ENCODE measurements at places on chromosomes 13 and 19.

DNA sequence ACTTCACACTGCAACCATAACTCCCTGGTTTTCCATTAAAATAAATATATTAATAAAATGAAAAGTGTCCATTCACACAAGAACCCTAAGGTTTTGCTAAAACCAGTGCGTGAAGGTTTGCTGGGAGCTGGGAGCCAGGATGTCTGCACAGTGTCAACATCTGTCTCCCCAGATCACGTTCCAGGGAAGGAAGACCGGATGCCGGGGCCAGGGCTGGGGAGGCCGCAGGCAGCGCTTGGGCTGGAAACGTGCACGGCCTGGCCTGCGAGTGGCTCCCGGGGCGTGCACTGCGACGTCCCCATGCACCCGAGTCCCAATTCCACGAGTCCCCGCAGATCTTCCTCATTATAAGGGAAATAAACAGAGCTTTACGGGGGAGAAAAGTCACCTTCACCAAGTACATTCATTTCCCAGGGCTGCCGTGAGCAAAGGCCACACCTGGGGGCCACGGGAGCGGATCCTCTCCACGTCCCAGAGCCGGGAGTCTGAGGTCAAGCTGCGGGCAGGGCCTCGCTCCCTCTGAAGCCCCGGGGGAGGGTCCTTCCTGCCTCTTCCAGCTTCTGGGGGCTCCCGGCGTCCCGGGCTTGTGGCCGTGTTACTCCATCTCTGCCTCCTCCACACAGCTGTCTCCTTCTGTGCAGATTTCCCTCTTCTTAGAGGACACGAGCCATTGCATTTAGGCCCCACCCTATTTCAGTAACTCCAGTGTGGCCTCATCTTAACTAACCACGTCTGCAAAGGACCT lies 12.8 kb downstream of the SHC2 start:
- DNase-seq = no peak

GRCh38 chr13:64130171-64130570 lies 2714.5 kb upstream of the PCDH20 start:
- DNase-seq = no peak

DNA sequence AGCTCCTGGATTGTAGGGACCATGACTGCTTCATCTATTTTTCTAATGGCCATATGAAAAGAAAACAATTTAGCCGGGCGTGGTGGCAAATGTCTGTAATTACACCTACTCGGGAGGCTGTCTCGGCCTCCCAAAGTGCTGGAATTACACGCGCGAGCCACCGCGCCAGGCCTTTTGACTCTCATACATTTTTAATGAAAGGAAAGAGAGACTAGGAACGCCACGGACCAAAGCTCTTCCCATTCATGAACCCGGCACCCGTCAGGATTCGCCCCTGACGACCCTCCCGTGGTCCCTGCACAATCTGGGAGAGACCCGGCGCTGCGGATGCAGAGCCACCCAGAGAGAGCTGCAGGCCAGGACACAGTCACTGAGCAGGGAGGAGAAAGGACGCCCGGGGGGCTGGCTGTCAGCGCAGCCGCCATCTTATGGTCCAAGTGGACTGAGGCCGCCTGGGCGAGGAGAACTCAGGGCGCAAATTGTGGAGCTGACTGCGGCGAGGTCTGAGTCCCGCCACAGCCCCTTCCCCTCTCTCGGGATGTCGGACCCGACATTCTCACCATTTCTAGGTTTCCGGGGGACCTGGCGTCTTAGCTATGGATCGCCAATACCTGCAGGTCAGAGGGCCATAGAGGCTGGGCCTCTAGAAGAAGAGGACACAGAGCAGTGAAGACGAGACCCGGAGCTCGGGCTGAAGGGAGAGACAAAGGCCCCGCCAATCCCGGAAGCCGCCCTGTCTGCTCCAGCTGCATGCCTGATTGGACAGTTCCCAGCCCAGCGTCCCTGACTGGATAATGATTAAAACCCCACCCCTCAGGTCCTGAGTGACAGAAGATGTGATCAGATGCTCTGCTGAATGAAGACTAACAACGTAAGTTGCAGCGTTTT lies at the start of gene ZNF681:
Gene ZNF681 (minus strand): TSS at position 705 of the 888 bp plus-strand sequence. CDS start 142 bp downstream, at position 563.
- DNase-seq = peak; percentile 11

GRCh38 chr19:31270897-31271296 lies 78.3 kb downstream of the TSHZ3 start:
- no peak for DNase-seq

GRCh38 chr19:2345076-2345475 lies 15.0 kb upstream of the TMPRSS9 start:
- no peak for DNase-seq

GRCh38 chr13:79662882-79663281 lies 181.9 kb downstream of the NDFIP2 start:
- no peak for DNase-seq

GRCh38 chr19:41305927-41306793 lies 3.8 kb upstream of the CCDC97 start:
- no peak for DNase-seq

DNA sequence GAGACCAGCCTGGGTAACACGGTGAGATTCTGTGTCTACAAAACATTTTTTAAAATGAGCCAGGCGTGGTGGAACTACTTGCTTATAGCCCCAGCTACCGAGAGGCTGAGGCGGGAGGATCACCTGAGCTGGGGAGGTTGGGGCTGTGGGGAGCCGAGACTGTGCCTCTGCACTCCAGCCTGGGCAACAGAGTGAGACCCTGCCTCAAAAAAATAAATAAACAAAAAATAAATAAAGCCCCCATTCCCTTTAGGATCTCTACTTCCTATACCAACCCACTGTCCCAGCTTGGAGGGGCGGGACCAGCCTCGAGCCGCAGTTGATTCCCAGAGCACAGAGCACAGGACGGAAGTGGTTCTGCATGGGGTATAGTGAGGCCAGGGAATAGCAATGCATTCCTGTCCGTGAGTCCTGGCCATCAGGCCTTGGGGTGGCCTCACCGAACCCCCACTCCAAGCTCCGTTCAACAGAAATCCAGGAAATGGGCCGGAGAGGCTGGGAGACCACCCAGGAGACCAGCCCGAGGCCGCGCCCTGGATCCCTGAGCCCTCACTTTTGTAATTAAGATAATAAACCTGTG lies 4.9 kb upstream of the PTBP1 start:
- DNase-seq = no peak

- peak; percentile 56 for DNase-seq
Observed at GRCh38 chr13:52128714-52129700, at the start of gene NEK5. Gene NEK5, minus strand, starts transcription at chr13:52129073. Its CDS starts 1,591 bp downstream, at chr13:52127482.

DNA sequence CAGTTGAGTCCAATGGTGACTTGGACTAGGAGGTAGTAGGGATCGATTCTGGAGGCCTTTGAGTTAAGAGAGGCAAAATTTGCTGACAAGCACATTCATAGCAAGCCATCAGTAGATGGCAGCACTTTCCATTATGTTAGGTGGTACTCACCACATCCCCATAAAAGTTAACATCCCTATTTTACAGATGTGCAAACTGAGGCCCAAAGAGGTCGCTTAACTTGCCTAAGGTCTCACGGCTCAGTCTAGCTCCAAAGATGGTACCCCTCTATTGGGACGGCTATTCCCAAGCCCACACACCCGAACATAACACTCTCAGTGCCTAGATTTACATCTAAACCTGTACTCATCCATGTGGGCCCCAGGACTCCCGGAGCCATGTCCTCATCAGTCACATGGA lies 21.5 kb upstream of the FOSB start:
- DNase-seq = no peak

DNA sequence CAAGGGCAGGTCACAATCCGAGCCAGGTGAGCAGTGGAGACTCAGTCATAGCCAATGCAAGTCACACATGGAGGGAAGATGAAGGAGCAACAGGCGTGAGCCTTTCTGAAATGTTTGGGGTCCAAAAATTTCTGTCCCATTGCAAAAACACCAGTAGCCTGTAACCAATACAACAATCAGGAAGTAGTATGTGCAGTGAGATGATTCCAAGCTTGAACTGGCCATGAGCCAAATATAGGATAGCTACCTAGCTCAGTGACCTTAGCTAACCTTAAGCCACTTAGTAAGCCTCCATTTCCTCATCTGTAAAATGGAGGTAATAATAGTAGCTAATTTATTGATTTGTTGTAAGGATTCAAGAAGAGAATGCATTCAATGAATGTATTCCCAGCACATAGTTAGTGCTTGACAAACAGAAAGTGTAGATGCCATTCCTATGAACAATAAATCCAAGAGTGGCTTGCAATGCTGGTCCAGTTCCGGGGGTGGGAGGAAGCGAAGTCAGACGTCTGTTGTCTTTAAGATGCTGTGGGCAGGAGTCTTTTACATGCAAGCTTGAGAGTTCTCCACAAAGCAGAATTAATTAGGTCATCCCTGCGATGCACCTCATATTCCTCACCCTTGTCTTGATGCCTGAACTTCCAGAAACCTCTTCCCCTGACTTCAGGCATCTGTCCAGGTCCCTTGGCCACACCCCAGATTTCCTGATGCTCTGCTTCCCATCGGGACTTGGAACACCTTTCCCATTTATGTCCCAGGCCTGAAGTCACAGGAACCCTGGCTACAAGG lies 195.7 kb upstream of the UBL3 start:
- no peak for DNase-seq

DNA sequence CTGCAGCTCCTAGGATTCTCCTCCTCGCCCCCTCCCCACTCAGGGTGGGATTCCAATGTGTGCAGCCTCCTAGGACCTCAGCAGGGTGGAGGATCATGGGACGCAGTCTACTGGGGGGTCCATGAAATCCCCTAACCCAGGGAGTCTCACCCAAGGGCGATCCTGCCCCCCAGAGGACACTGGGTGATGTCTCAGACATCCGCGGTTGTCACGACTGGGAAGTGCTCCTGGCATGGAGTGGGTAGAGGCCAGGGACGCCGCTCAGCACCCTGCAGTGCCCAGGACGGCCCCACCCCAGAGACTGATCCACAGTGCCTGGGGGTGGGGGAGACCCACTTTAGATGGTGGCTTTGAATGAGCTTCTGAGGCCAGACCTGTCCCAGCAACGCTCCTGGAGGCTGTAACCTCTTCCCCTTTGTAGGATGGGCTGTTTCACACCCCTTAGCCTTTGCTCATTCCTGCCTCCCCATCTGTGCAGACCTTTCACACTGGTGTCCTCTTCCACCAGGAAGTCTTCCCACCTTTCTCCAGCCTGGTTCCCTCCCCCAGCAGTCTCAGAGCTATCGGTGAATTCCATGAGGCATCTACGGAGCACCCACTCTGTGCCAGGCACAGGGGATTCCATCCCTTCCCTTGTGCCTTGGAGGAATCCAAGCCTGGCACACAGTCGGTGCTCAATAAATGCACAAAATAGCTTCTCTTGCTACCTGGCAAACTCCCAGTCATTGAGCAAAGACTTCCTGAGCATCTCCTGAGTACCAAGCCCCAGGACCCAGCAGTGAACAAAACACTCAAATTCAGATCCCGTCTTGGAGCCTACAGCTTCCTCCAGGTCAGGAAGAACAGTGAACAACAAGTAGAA lies 10.5 kb downstream of the SMIM24 start:
- DNase-seq = no peak

DNA sequence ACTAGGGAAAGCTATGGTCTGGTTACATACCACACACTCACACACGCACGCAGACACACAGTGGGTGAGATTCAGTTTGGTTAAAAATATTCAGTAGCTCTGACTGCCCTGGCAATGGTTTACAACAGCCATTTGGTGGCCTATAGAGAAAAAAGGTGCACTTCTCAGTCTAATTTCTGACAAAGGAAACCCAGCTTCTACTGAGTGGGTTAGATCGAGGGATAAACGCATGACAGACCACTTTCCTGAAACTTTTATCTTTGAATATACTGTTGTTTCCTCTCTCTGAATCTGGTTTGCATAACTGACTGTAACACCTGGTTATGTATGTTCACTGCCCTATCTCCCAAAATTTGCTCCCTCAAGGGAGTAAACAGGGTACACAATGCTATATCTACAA lies 2.5 kb downstream of the LIG4 start:
- no peak for DNase-seq

- no peak for DNase-seq
Observed at GRCh38 chr13:96662036-96662435, 332.2 kb downstream of the OXGR1 start.

DNA sequence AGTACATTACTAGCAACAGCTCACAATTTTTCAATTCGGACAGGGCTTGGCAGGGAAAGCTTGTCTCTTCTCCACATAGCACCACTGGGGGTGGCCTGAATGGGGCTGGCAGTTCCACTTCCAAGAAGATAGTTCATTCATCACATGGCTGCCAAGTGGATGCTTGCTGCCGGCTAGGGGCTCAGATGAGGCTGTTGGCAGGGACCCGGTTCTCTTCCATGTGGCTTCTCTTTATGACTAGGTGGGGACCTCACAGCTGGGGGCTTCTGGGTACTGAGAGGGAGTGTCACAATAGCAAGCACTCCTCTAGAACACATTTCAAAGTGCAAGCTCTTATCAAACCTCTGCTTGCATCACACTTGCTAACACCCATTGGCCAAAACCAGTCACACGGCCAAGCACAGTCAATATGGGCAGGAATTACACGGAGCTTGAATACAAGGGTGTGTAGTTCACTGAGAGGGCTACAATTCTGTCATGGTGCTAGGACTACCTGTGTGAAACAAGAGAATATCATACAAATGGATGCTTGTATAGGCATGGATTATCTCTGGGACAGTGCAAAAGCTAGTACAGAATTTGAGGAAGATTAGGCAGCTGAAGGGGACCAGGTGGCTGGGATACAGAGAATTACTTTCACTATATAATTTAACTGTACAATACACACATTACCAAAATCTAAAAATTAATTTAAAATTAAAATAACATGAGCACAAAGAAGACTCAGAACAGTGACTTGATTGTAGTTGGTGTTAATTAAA lies 32.3 kb downstream of the ATP7B start:
- DNase-seq = no peak

DNA sequence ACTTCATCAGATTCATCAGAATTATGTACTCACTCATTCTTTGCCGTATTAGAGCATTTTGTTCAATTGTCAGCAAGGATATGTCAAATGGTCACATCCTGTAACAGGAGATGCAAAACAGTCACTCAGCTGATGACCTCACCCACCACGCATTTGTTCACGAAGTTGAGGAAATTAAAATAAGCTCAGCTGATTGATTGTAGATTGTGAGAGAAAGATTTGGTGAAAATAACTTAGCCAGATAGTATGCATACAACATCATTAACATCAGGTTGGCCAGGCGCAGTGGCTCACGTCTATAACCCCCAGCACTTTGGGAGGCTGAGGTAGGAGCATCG lies 22.6 kb upstream of the CDC16 start:
- no peak for DNase-seq

GRCh38 chr13:77416666-77417212 lies 89.8 kb upstream of the MYCBP2 start:
- DNase-seq = no peak

GRCh38 chr13:109101550-109102144 lies 472.2 kb downstream of the MYO16 start:
- no peak for DNase-seq

DNA sequence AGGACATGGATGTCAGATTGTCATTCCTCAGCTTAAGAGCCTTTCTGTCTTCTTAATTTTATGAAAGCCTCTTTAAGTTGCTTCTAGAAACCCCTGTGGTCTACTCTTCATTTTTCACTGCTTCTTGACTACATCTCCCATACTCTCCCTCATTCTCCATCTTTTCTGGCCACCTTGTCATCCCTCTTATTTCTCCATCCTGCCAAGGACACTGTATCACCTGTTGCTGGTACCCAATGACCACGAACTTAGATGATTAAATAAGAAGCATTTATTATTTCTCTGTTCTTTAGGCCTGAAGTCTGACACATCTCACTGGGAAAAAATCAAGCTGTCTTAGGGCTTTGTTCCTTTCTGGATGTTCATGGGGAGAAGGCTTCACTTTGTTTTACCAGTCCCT lies 9.2 kb downstream of the ZNF223 start:
- no peak for DNase-seq

GRCh38 chr13:34421858-34422475 lies 520.1 kb upstream of the NBEA start:
- DNase-seq = no peak

GRCh38 chr13:46663206-46664037 lies 110.5 kb downstream of the LRCH1 start:
- DNase-seq = no peak

GRCh38 chr13:98487522-98487921 lies 89.4 kb downstream of the STK24 start:
- DNase-seq = no peak

All from COLO829 (cell line).